ENCODE measurements at places on chromosomes 6 and 20. TPM values are rescaled to one million over a fixed set of nuclear protein-coding genes. Genes with fewer than 3 reads are reported as not detected.

XKR7 gene
- total RNA-seq, result under 0.01 TPM

ACTL10 gene
- total RNA-seq, result 0.10 TPM

UNC5CL gene
- total RNA-seq, result 3.0 TPM

DNA sequence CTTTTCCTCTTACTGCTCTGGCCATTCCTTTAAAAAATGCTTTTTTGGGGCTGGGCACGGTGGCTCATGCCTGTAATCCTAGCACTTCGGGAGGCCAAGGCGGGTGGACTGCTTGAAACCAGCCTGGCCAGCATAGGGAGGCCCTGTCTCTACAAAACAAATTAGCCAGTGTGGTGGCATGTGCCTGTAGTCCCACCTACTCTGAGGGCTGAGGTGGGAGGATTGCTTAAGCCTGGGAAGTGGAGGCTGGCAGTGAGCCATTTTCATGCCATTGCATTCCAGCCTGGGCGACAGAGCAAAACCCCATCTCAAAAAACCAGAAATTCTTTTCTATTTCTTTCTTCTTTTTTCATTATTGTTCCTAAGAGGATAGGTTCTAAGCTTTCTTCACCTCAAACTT, 36.9 kb upstream of the RNF144B start:
- DNase-seq, result no peak

CST9 gene
- not detected for total RNA-seq
